Melanocyte of skin (primary cell): ENCODE measurements at places on chromosomes 7 and 10. TPM values are rescaled to one million over a fixed set of nuclear protein-coding genes. Genes with fewer than 3 reads are reported as not detected.

The AS3MT gene
- 8.7 and 10.3 TPM in 2 replicates for total RNA-seq

The CLRN3 gene
- not detected in 2 replicates for total RNA-seq

The PNLIPRP2 gene
- total RNA-seq, result not detected in 2 replicates

The HOXA5 gene
- 0.33 and 1.7 TPM in 2 replicates for total RNA-seq

The OR2A5 gene
- not detected in 2 replicates for total RNA-seq

The ZNF746 gene
- 28.8 and 29.0 TPM in 2 replicates for total RNA-seq

The GGCT gene
- 28.2 and 41.4 TPM in 2 replicates for total RNA-seq

The MYPN gene
- 0.33 and 0.93 TPM in 2 replicates for total RNA-seq

The BEND7 gene
- total RNA-seq, result 1.7 and 4.4 TPM in 2 replicates

The PTTG1IP2 gene
- total RNA-seq, result not detected in 2 replicates

The PDE1C gene
- 0.34 and 1.5 TPM in 2 replicates for total RNA-seq

The TMEM270 gene
- total RNA-seq, result 0.33 TPM in 1 of 2 replicates, not detected in the other

The PRF1 gene
- not detected in 2 replicates for total RNA-seq

The OR9A2 gene
- not detected in 2 replicates for total RNA-seq

The GPRIN2 gene
- total RNA-seq, result under 0.01 TPM in 1 of 2 replicates, not detected in the other

The CALHM3 gene
- total RNA-seq, result not detected in 2 replicates

The PCDH15 gene
- total RNA-seq, result not detected in 2 replicates

The WIPF3 gene
- total RNA-seq, result 0.15 TPM in 1 of 2 replicates, not detected in the other

The FKBP6 gene
- not detected in 2 replicates for total RNA-seq

The TBX20 gene
- total RNA-seq, result not detected in 2 replicates

The STK31 gene
- total RNA-seq, result under 0.01 TPM in 1 of 2 replicates, not detected in the other

The MBLAC1 gene
- 2.3 and 3.5 TPM in 2 replicates for total RNA-seq

The SLC16A9 gene
- total RNA-seq, result not detected in 2 replicates

The FAM149B1 gene
- total RNA-seq, result 10.0 and 18.9 TPM in 2 replicates

The PRKCQ gene
- not detected in 2 replicates for total RNA-seq

The ADCY1 gene
- total RNA-seq, result 20.0 and 35.6 TPM in 2 replicates

The LMBR1 gene
- 33.6 and 50.0 TPM in 2 replicates for total RNA-seq

The NRP1 gene
- 1.4 and 9.1 TPM in 2 replicates for total RNA-seq

The TUBAL3 gene
- total RNA-seq, result not detected in 2 replicates

The MGAM2 gene
- total RNA-seq, result under 0.01 TPM in 1 of 2 replicates, not detected in the other

The STEAP2 gene
- total RNA-seq, result 1.4 and 3.3 TPM in 2 replicates

The AQP1 gene
- total RNA-seq, result under 0.01 TPM in 2 replicates

The TOMM7 gene
- 172 and 401 TPM in 2 replicates for total RNA-seq

The KLF14 gene
- under 0.01 TPM in 1 of 2 replicates, not detected in the other for total RNA-seq

The WDR11 gene
- total RNA-seq, result 62.3 and 82.1 TPM in 2 replicates
